D721Med (cell line): ENCODE measurements at places on chromosomes 6 and 20.

DNA sequence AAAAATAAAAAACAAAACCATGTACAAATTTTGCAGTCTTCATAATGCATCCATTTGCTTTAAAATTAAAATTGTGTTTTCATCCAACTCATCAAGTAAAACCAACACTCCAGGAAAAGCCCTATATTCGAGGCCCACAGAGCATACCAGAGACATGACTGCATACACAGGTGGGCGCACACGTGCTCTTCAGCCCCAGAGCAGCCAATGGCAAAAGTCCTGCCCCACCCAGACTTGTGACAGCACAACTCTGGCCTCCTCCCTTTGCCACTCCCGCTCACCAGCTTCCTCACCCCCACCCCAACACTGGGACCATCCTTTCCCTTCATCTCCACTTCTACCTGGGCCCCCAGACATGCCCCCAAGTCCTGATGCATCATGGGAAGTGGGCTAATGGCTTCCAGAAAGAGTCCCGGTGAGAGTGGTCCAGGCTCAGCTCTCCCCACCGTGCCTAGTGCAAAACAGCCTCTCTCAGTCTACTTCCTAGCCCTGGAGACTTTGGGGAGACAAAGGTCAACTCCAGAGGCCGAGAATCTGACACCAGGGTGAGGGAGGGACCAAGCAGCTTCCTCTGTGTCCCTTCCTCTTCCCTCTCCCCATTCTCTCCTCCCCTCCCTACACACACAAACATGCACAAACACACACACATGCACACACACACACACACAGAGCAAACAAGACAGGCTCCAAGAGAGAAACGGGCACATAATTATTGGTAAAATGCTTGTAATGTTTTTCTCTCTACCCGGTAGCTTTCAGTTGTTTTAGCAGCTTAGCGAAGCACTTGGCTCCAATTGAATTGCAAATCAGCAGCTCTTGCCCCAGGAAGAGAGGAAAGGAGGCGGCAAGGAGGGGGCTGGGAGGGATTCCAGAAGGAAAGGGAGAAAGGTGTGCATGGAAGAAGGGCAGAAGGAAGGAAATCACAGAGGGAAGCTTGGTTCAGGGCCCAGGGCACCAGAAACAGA, 14.3 kb downstream of the GRM4 start:
- DNase-seq = no peak

DNA sequence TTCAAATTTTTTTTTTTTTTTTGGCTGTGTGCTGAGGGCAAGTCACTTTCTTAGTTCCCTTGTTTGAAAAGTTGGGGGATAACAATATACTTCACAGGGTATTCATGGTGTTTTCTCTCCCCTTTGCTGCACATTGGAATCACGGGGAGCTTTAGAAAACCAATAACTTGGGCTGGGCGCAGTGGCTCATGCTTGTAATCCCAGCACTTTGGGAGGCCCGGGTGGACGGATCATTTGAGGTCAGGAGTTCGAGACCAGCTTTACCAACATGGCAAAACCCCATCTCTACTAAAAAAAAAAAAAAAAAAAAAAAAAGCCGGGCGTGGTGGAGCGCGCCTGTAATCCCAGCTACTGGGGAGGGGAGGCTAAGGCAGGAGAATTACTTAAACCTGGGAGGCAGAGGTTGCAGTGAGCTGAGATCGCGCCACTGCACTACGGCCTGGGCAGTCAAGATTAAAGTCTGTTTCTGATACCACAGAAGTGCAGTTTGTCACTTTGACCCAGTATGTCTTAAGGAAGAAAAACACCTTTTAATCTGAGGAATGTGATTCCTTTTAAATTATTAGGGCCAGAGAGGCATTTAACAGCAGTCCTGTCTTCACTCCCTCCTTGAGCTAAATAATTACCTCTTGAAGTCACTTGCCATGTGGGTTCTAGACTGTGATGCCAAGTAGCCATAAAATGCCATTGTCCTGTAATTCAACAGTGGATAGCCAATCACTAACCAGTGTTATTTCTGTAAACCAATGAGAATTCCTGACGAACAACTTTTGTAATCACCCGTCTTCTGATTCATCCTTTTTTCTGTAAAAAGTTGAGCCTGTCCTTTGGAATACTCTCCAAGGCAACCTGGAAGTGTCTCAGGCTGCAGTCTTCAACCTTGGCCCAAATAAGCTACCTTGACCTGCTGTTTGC, 16.1 kb downstream of the SRSF3 start:
- DNase-seq = no peak

DNA sequence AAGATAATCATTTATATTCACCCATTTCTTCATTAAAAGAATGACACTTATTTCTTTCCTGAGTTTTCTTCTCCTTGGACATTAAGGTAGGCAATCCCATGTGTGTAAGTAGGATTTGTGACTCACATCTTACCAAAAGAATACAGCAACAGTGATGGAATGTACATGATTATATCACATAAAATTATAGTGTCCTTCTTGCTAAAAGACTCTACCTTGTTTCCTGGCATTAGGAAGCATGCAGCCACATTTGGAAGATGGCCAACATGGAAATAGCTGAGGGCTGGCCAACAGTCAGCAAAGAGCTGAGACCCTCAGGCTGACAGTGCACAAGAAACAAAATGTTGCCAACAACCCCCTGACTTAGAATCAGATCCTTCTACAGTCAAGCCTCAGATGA, 327.9 kb upstream of the MARCKS start:
- no peak for DNase-seq

- DNase-seq = no peak
These were observed 491.8 kb downstream of the KIF16B start for GRCh38 chr20:16081421-16081820.

GRCh38 chr20:47792021-47792618, 6.8 kb upstream of the SULF2 start:
- no peak for DNase-seq

DNA sequence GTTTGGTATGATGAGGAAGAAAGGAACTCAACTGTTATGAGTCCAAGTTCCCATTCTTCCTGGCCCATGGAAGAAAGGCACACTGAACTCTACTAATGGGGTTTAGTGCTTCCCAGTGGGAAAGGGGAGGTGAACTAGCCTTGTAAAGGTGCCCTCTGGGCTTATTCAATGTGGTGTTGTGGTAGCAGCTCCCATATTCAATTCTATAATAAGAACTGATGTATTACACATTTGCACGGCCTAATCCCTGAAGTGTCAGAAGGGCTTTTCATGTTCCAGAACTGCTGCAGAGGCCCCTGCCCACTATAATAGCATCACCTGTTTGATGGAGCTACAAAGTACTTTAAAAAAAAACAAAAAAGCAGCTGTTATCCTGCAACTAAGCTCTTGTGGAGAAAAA, 17.1 kb downstream of the PRKN start:
- no peak for DNase-seq

DNA sequence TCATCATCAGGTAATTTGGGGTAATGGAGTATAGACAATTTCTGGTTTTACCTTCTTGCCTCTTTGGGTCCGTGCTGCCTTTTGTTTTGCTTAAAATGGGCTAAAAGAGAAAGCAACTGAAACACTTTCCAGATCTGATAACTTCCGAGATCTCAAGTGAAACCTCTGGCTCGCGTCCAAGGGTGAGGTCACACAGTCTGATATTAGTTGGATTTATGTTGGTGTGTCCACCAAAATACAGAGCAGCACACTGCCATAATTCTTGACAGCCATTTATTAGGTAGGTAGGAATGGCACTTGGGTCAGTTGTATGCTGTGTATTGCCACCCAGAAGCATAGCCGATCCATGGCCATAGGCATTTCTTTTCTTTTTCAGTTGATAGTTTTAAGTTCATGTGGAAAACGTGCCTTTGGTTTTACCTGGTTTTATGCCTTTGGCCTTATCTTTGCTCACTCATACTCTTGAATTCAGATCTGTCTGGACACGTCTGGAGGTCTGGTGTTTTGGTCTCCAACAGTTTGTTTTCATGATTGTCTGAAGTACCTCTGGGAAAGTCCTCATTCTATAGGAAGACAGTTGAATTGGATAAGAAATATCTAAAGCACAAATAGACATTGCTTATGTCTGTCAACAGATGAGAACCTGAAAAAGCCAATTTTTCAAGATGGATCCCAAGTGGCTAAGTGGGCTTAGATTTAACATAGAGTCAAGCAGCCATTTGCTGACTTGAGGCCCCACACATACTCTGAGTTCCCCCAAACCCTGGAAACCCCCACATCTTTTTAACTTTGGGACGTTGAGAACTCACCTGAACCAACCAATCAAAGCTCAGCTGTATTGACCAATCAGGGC, 320.8 kb downstream of the SOX4 start:
- DNase-seq = no peak

GRCh38 chr6:88443554-88443953, 277.4 kb upstream of the CNR1 start:
- DNase-seq = no peak

DNA sequence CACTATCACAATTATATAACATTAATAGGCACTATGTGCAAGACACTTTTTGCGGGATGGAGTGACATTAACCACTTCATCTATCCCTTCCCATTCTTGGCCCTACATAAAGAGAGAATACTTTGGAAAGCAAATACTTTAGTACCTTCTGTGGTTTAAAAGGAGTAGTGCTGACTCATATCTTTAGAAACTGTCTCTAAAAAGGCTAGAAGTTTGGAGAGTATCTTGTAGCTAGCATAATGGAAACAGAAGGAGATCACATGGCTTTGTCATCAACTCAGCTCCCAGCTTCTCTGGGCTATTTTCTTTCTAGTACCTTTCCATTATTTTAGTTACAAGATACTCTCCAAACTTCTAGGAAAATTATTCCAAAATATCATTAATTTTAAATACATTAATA, 157.5 kb downstream of the ADGRG6 start:
- no peak for DNase-seq

DNA sequence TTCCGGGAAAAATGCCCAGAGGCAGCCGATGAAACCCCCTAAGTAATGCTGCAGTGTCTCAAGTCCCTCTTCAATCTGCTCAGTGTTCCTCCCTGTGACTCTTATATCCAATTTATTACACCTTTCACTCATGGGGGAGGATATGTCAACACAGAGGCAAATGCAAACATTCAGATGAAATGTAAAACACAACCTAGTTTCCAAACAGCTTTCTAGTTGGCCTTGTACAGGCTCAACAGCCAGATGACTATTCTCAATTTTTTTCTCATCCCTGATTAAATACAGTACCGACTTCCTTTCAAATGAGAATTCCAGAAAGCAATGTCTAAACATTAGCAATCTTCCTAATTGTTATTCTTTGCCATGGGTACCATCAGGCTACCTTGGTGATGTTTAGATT, 65.0 kb downstream of the BLOC1S5 start:
- DNase-seq = no peak

DNA sequence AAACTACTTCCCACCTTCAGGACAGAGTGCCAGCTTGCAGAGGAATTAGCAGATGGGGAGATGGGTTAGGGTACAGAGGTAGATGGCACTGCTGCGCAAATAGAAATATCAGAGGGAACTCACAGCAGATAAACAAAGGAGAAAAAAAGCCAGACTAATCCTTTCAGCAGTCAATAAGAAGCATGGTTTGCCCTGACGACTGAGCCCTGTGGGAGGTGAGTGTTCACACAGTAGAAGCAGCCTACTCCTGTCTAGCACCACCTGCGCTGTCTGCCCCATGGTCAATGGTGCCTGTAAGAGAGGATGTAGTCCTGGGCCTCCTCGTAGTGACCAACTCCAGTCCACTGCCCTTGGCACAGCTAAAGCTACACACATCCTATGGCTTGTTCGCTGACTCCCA, 174.1 kb downstream of the IBTK start:
- DNase-seq = no peak

GRCh38 chr6:40359808-40360207, 227.4 kb downstream of the LRFN2 start:
- no peak for DNase-seq

DNA sequence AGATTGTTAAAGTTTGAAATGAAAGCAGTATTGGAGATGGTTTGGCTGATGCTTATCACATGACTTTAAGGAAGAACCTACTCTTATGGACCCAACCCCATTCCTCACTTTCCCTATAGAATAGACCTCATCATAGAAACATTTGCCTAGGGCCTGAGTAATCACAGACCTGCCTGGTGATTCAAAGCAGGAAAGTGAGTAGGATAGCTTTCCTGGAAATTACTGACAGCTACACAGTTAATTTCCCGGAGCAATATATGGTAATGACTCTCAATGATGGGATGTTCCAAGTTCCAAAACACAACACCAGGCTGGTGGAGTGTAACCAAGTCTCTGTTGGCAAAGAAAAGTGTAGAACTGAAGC, 233.8 kb downstream of the SIM1 start:
- DNase-seq = no peak

GRCh38 chr6:133062077-133062476, 179.1 kb upstream of the EYA4 start:
- DNase-seq = no peak

DNA sequence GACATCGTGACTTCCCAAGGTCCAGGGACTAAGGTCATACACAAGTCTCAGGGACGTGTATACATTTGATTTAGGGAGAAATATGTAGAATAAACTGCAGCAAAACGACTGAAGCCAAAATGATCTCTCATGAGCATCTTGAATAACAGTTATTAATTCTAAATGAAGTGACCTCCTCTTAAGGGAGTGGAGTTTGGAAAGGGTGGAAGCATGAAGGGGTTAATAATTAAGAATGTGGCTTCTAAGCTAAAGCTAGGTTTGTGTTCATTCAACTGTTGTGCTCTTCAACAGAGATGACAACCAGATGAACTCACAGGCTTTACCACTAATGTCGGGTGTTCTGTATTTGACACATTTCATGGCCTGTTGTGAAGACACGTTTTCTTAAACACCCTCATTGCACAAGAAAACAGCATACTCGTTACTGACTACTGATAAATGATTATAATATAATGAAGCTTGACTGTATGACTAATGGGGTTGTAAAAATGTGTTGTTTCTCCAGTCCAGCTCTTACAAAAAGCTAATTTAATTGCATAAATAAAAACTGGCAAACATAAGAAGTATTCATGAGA, 1.5 kb downstream of the PPP1R14C start:
- DNase-seq = no peak

GRCh38 chr6:116246089-116246488, 7.8 kb downstream of the TSPYL4 start:
- no peak for DNase-seq

DNA sequence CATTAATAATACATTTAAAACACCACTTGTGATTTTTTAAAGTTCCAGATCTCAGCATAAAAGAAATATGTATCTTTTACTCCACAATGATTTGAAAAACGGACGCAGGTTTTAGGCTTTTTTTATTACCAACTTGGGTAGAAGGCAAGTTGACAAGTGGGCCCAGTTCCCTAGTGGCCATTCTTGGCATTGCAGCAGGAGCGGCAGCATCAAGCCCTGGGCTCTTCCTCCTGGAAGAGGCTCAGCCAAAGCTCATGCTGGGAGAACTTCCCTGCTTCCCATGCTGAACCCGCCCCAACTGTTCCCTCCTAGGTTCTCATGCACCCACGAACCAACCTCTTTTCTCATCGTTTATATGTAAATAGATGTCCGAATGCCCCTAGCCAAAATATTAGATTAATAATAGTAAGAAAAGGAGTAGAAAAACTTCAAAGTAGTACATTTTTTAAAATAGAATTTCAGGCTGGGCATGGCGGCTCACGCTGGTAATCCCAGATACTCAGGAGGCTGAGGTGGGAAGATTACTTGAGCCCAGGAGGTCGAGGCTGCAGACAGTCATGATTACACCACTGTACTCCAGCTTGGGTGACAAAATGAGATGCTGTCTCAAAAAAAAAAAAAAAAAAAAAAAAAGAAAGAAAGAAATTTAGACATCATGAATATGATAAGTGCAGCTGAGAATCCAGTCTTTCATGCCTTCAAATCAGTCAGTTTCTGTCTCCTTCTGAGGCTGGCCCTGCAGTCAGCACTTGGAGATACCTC, 18.2 kb upstream of the MYB start:
- DNase-seq = no peak
